Substantia nigra (tissue), 51 donors: ENCODE measurements at places on chromosomes 7 and 10.
A peak's percentile ranks its signal among the peaks of the same experiment; 100 is the strongest.

GRCh38 chr7:121510858-121511482, 114.9 kb upstream of the FAM3C start:
- no peak for DNase-seq

DNA sequence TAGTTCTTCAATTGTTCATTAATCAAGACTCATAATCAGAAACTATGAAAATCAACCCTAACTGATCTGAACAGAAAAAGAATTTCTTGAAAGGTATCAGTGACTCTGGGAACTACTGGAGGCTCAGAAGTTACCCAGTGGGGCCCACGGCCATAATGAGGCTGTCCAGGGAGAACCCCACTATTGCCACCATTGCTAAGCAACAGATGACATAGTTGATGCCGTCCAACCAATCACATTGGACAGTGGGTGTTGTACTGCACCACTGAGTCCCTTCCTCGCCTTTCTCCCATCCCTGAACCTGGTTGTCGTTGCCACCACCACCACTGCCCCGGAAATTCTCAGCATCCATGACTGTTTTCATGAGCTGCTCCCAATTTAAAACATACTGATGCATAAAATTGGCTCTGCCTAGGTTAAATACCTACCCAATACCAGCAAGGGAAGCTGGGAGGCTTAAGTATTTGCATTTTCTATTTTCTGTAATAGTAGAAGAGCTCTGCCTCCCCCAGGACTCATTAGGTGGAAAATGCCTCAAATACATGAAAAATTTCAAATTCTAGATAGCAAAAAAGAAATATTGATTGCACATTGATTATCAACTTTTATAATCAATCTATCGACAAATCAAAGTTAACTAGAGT, 26.7 kb upstream of the USP6NL start:
- no peak for DNase-seq

DNA sequence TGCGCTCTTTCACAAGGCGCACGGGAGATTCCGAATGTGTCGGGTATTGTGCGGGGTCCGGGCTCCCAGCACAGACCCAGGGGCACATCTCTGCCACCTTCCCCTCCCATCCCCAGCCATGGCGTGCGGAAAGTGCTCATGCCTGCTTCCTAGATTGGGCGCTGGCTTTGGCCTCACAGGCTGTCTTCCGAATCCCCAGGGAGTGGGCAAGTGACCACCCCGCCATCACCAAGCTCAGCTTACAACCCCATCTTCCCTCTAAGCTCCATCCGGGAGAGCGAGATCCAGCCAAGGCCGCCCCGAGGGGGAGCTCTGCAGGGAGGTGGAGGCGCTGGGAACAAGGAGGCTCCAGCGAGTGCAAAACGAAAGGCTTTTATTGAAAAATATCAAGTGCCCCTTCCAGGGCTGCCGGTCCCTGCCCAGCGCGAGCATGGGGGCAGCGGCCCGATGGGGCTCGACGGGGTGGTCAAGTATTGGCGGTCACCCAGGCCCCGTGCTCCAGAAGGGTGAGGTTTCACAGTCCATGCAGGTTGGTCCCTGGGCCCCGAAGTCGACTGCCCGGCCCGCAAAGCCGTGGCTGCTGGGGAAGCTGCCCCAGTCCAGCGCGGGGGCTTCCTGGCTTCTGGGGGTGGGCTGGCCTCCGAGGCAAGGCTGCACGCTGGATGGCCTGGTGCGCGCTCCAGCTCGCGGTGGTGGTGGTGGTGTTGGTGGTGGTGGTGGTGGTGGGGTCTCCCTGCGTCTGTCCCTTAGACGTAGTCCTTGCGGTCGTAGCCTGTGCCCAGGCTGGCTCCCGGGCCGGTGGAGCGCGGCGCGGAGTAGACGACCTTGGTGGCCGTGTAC, 1.2 kb downstream of the CLDN3 start:
- DNase-seq = no peak

DNA sequence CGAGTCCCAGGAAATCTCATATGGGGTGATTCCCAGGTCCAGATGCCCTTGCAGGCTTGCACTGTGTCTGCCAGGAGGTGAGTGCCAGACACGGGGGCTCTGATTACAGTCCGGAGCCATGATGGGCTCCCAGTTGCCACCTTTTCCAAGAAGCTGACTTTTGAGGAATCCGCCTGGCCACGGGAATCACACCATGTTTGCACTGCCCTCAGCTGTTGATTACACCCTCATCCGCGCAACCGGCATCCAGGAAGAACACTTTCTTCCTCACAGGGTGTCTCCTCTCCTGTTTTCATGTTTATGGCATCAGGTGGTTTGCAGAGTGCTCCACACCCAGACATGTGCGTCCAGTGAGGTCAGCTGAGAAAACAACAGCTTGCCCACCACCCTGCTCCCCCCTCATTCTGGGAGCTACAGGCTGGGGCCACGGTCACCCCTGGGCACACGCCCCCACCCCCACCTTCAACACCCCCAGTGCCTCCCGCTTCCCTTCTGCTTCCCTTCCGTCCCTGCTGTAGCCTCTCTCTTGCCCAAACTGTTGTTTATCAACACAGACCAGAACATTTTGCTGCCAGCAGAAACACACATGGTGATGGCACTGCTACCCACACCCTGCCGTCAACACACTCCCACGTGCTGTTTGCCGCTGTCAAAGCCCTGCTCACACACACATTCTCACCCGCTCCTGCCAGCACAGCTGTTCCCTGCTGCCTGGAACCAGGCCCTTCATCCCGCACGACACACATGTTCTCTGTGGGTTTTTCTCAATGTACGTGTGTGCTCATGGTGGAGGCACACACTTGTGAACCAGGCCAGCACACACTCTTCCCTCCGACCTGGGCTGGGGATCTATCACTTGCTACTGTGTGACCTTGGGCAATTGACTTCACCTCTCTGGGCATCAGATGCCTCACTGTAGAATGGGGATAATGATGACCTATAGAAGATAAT, 35.8 kb downstream of the DDIT4 start:
- DNase-seq = peak; percentile 49

DNA sequence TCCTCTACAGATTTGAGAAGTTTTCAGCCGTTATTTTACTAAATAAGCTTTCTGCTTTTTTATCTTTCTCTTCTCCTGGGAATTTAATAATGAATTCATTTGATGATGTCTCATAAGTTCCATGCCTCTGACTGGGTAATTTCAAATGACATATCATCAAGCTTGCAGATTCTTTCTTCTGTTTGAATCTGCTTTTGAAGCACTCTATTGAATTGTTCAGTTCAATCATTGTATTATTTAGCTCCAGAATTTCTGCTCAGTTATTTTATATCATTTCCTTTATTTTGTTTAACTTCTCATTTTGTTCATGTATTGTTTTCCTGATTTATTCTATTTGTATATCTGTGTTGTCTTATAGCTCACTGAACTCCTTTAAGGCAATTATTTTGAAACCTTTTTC, 196.9 kb upstream of the CNTNAP2 start:
- DNase-seq = no peak

DNA sequence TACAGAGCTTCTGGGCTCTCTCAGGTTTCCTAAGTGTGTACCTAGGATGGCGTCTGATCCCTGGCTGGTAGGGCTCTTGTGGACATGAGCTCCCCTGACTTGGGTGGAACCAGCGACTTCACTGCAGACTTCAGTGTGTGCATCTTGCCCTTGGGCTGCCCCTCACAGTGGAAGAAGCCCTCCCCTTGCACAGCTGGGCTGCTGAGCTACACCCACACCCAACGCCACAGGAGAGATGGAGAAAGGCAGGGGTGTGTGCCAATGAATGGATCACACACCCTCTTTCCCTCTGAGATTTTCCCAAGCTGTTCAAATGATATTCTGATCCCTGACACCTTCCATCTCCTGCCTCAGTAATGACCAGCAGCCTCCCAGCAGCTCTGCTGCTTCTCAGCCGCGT, 296.7 kb downstream of the GFRA1 start:
- no peak for DNase-seq

DNA sequence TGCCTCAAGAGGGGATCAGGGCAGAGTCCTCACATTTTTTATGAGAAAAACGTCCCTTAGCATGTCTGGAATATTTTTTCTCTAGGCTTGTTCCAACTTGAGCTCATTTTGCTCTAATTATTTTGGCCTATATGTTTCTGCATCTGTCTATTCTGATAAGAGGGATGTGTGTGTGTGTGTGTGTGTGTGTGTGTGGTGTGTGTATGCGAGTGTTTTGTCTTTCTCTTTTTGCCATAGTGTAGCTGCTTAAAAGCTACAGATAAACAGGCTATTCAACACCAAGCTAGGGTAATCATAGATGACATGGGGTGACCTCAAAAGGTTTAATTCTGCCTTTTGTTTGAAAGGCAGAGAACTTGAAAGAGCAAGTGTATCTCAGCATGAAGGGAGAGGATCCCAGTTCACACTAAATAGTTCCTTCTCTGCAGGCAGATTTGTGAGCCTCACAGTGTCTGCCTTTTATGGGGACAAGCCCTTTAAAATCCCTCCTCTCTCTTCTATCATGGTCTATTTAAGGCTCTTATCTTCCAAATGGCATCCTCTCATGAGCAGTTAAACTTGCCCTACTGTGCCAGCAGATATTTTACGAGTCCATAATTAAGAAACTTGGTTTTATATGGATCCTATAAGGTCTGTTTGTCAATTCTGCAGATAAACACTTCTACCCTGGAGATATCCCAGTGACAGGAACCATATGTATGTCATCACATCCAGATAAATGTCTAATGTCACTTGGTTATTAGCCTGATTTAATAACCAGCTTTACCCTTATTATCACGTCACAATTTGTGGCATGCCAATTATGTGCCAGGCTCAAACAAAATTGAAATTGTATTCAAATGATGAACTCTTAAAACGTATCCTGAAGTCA, 202.9 kb upstream of the MTPN start:
- DNase-seq = no peak

DNA sequence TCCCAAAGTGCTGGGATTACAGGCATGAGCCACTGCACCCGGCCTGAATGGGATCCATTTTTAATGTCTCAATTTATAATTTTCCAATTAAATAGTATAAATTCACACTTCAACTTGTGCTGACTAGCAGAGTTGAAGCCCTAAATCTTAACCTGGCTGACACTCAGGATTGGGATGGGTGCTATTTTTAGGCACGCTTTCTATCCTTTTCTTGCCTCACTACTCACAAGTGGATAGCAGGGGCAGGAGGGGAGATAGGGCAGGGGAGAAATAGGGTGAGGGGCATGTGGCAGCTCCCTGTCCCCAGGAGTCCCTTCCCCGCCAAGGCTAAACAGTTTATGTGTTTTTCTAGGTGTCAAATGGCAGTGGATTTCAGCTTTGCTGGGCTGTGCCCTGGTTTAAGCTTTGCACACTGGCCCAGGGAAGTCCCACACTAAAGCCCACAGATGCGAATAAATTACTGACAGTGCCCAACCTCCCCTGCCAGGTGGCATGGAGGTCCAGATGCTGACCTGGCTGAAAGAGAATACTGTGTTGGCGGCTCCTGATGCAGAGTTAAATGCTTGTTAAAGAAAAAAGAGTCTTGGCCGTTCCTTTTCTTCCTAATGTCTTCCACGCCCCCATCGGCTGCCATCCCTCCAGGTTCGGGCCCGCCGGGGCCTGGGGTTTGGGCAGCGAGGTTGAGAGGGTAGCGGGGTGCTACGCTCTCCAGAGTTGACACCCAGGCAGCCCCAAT, 36.2 kb upstream of the EFCAB10 start:
- DNase-seq = no peak

- DNase-seq = no peak
Measured at GRCh38 chr7:7256731-7257274, 74.5 kb downstream of the C1GALT1 start.

DNA sequence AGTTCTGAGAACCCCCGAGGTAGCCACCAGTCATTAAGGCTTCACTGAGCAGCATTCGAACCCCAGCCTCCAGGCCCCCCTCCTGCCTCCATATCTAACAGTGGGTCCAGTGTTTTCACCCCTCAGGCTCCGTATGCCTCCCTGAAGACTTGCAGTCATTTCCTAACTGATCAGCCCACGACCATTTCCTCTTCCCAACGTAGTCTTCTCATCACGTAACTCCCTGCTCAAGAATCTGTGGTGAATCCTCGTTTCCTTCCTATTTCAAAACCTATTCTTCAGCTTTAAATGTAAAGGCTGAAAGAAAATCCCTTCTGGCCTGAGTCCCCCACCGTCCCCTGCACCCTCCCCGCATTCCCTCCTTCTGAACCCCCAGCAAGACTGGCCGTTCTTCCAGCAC, 21.1 kb downstream of the FRMD4A start:
- no peak for DNase-seq

DNA sequence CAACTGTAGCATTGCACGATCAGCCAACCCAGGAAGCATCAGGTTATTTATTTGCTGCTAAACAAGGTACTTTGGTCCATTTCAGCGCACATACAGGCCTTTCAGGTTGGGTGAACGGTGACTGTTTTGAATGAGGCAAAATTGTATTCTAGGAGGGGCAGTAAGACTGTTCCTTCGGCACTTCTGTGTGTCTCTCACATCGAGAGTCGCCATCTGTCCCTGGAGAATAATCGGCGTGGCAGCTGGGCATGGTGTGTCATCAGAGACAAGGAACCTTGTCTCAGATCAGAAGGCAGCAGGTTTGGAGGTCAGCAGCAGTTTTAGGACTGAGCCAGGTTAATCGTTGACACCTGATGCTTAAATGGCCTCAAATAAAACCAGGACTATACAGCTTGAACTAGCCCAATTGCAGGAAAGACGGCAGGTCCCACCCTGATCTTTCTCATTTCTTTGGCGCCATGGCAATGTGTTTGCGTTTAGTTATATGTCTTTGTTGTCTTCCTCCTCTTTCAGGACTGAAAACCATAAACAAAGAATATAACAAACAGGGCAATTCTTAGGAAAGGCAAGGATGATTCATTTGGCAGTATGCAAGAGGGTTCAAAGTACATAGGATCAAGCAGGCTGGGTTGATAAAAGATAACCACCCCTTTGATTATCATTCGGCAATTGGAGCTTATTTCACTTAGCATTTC, 92.0 kb upstream of the PRR15 start:
- DNase-seq = no peak

DNA sequence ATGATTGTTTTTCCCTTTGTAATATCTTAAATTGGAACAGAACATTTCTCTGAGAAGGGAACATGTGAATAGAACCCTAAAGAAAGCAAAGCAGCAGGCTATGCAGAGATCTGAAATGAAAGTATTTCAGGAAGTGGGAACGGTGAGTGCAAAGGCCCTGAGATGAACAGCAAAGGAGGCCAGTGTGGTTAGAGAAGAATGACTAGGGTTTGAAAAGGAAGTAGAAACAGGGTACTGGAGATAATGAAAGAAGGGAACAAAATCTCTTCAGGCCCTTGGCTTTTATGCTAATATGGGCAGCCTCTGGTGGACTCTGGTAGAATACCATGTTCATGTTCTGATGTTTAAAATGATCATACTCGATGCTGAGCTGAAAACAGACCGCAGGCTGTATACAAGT, 22.2 kb downstream of the ARHGAP21 start:
- DNase-seq = no peak

DNA sequence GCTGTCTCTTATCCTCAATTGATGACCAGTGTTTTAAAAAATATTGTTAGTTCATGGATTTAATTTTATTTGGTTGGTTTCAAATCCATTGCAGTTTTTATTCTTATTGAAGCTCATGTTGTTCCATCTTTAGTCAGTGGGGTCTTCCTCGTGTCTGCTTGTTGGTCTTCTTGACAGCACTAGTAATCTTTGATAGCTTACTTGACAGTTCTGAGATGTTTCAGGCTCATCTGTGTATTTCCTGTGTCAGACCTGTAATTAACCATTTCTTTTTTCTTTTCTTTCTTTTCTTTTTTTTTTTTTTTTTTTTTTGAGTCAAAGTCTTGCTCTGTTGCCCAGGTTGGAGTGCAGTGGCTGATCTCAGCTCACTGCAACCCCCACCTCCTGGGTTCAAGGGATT, 28.2 kb downstream of the SLK start:
- DNase-seq = no peak
